ENCODE measurements at places on chromosomes 3 and 15.
A peak's percentile ranks its signal among the peaks of the same experiment; 100 is the strongest.

DNA sequence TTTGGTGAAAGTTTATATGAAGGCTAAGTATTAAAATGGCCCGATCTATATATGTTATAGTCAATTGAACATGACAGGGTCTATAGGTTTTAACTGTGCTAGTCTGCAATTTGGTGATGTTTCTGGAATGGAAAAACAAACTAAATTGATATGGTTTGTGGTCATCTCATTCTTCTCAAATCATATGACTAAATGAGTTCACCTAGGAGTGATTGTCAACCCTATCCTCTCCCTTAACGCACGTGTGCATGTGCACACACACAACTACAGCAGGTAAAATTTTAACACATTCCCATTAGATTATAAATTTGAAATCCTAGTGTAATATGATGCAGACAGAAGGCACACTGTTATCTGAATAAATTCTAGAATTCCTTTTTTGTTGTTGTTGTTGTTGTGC is 9.0 kb downstream of the CLDND1 start:
- DNase-seq, result no peak

- DNase-seq, result no peak
Observed at GRCh38 chr3:143286392-143287010, 166.9 kb downstream of the CHST2 start.

DNA sequence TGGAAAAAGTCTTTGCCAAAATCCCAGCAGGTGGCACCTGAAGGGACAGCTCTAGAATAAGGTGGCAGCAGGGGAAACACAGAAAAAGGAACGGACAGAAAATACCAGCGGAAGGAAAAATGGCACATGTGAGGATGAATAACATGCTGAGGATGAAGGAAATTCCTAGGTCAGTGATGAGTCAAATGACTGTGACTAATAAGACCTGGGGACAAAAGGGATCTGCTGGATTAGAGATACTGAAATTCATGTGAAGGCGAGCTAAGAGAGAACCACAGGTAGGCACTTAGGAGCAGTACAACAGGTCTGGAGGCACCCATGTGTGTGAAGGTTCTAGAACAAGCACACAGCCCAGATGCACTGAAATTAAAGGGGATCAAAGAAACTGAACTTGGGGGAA is 482.5 kb downstream of the FOXP1 start:
- DNase-seq, result no peak

GRCh38 chr3:139848660-139849059 is 86.3 kb upstream of the CLSTN2 start:
- DNase-seq, result no peak

DNA sequence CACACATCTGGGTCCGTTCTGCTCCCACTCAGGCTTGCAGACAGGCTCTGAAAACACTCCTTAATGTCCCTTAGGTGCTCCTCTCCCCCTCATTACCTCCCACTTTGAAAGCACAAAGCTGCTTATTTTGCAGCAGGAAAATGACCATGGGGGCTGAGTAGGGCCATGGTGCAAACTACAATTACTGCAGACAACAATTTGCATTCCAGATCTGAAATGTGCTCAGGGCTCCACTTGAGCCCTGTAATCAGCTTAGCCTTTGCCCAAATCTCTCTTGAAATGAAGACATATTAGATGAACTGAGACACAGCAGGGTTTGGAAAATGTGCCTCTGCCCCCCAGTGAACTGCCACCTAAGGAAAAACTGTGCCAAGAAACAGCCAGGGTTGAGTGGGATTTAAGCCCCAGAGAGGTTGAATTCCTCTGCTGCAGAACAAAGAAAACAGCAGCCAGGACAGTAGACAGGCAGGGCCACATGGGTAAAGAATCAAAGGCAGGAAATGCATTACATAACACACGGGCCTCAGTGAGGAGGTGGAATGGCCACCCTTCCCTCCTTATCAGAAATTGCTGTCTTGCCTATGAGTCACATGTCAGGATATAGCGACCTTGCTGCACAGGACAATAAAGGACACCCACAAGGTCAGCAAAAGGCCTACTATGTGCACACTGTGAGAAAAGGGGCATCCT is 126.8 kb upstream of the ARHGEF3 start:
- DNase-seq, result peak; percentile 10

DNA sequence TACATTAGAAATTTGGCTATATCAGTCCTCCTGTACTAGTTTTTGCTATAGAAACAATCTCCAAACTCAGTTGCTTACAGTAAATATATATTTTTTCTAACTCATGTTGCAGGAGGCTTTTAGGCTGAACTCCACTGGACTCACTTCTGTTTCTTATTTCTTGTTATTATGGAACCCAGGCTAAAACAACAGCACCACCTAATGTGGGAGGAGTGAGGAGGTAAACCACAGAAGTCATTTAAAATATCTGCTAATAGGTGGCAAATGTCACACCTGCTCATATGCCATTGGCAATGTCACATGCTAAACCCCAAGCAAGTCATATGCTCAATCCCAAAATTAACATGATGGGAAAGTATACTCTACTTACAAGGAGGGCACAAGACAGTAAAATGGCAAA is 462.2 kb downstream of the PLOD2 start:
- DNase-seq, result no peak

- DNase-seq, result no peak
Observed at GRCh38 chr3:28252001-28252431, 10.6 kb downstream of the CMC1 start.

DNA sequence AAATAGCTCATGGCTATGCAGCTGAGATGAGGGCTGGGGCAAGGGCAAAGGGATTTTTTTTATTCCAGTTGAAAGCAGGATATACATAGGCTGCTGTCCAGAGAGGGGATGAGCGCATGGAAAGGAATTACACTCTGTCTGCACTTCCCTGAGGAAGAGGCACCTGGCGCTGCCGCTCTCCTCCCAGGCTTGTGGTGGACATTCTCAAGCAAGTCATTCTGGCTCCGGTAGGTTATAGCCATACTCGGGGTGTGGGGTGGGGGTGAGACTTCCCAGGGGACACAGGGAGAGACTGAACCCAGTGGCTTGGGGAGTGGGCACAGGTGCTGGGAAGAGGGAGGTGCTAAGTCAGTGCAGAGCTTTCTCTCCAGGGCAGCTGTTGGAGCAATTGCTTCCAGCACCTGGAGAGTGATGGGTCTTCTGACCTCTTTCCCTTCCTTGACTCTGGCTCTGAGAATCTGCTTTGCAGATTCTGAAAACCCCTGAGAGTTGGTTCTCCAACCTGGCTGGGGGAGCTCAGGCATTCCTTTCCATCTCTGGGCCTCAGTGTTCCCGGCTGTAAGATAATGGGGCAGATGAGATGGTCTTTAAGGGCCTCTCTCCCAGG is 24.3 kb downstream of the CYP8B1 start:
- no peak for DNase-seq

- no peak for DNase-seq
Observed at GRCh38 chr3:102265720-102266119, 169.1 kb upstream of the ZPLD1 start.

GRCh38 chr3:99108508-99108907 is 207.0 kb upstream of the DCBLD2 start:
- peak; percentile 3 for DNase-seq

- no peak for DNase-seq
Observed at GRCh38 chr3:148682997-148683396, 14.7 kb upstream of the AGTR1 start.

DNA sequence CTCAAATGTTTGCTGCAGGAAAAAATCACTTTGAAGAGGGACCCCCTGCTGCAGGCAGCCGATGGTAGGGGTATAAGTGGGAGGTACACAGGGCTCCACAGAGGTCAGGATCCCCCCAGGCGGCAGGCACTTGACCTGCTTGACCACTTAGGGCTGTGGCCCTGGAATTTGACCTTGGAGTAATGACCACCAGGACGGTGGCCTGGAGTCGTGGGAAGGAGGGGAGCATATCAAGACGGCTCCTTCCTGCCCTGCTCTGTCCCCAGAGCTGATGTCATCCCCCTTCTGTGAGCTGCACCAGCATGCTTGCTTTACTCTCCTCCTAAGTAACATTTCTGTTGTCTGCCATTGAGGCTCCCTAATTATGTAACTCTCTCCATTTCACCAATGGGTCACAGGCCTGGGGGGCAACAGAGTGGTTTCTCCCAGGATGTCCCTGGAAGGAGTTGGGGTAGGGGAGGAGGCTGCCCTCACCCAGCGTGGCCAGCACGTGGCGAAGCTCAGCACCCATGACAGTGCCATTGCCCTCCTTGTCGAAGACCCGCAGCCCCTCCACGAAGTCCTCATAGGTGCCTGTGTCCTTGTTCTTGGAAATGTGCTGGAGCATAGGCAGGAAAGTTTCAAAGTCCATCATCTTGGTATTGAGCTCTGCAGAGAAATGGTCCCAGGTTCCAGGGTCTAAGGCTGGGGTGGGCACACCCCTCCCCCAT is 4.1 kb downstream of the MYL3 start:
- DNase-seq, result no peak

DNA sequence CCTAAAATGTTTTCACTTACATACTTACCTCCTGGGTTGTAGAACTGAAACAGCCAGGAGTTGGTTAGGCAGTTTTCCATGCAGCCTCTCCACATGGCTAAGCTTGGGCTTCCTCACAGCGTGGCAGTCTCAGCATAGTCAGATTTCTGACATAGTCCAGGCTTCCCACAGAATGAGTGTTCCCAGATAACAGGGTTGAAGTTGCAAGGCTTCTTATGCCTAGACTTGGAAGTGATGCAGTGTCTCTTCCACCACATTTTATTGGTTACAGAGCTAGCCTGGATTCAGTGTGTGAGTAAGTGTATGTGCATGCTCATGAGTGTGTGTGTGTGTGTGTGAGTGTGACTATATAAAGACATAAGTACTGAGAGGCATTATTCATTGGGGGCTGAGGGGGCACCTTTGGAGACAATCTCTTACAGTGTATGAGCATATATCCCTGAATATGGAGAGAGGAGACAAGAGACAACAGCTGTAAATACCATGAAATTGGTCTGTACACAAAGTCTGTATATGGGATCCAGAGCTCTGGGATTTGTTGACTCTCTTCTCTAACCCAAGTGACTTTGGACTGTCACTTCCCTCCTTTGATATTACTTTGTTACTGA is 78.1 kb downstream of the ZNF621 start:
- no peak for DNase-seq

GRCh38 chr3:53803816-53804695 is 42.2 kb downstream of the CHDH start:
- no peak for DNase-seq

DNA sequence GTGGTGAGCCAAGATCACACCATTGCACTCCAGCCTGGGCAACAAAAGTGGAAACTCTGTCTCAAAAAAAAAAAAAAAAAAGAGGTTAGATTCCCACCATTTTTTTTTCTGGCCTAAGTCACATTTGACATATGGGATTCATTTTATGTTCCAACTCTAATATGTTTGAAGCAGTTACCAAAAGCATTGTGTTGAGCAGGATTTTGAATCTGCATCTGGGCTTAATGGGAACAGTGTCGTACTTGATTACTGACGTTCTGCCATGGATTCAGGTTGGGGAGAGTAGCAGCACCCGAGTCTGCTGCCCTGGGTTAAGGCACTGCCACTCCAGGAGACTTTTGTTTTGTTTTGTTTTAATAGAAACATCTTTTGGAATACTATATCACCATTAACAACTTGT is 348.7 kb upstream of the TBL1XR1 start:
- DNase-seq, result no peak

Measured in Calu3 (cell line).